ENCODE measurements at places on chromosomes 2 and 18.

DNA sequence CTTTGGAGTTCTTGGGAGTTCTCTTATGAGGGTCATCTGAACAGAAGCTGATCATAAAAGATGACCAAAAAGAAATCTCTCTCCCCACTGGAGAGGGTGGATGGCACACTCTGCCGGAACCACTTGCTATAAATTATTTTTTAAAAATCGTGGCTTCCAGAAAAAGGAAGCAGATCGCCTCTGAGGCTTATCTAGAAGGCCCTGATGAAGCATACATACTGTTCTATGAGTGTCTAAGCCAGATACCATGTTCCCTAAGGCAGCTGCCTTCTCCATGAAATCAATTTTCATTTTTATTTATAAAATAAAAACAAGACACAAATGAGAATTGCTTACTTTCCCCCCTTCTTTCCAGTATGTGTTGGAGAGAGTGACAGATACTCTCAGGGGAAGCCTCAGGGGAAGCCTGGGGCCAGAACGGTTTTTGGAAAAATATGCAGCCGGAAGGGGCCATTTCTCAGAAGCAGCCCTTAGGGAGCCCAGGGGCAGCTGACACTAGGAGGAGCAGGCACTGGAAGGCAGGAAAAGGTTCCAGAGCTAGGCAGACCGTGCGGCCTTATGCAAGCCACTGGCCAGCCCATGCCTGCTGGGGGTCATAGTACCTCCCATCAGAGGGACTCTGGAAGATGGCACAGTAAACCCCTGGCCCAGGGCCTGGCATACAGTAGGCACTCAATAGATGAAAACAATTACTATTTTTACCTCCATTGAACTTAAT, 130.6 kb downstream of the CABLES1 start:
- DNase-seq: no peak

DNA sequence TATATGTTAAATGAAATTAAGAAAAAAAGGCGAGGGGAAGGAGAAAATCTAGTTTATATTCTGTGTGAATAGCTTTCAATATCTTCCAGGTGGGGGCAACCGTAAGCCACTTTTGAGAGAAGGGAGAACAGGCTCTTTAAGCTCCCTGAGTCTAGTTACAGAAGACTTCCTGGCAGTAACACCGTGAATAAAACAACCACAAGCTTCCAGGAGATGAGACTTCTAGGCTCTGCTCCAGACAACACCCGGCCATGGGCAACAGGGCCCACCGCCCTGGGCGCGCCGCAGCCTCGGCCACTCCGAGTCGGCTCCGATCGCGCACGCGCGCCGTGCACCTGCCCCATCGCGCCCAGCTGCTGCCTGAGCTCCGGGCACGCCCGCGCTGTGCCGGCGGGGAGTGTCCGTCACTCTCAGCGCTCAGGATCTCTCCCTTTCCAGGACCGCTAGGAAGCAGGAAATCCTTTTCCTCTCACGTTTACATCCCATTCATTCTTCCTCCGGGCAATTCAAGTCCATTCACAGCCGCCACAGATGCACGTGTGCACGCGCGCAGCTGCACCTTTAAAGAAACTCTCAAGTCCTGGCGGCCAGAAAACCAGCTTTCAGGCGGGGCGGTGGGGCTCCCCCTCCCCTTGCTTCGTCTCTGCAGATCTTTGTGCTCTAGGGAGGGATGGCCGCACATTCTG, 19.4 kb upstream of the PAX3 start:
- peak; percentile 51 for DNase-seq

- DNase-seq: peak; percentile 13
Observed at GRCh38 chr18:74342416-74343043, 26.9 kb downstream of the C18orf63 start.

GRCh38 chr2:64260093-64260803, 116.0 kb upstream of the PELI1 start:
- no peak for DNase-seq

GRCh38 chr2:223418131-223418530, 184.0 kb downstream of the SCG2 start:
- no peak for DNase-seq

- no peak for DNase-seq
Observed at GRCh38 chr18:74928194-74928968, 280.6 kb downstream of the PTGR3 start.

DNA sequence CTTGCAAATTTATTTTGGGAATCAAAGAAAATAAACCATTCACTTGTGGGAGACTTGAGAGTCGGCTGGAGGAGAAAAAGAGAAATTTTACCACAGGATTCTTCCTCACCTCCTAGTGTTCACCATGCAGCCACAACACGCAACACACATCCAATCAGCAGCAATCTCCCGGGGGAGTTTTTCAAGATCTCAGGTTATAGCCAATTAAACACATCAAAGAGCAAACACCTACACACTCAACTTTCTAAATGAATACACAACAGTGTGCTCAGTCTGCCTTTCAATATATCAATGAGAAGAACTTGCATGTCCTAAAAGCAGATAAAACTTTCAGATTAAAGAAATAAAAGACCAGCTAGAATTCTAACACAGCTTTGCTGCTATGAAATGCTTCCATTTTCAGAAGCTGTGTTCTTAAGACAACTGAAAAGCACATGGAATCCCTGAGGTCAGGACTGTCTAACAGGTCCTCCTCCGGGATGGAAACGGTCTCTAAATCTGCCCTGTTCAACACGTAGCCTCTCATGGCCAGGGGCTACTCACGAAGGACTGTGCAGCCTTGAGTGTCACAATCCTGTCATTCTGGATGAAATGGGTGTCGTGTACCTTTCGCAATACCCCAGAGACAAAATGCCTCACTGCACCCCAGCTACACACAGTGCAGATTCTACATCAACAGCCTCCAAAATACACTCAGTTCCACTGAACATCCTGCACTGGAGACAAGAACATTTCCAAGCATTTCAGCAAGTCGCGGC, 84.2 kb downstream of the ZNF516 start:
- no peak for DNase-seq

DNA sequence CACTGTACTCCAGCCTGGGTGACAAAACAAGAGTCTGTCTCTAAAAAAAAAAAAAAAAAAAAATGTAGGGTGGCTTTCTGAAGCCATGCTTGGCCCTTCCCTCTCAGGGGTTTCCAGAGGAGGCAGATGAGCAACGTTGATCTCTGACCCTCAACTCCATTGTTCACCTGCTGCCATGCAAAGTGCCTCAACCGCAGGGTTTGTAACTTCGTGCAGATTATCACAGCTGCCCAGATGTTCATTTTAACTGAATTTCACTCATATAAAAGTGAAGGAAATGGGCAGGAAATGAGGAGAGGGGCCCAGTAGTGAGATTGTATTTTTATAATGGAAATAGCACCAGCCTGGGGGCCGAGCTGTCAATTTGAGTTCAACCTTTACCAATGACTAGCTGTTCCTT, 14.9 kb upstream of the B3GNT2 start:
- no peak for DNase-seq

- DNase-seq: no peak
Observed at GRCh38 chr2:10914272-10914693, 2.5 kb downstream of the KCNF1 start.

GRCh38 chr2:144519934-144520731, at the start of gene ZEB2:
TSS of gene ZEB2 (minus strand) at chr2:144520119. CDS start at chr2:144517350, 2,769 bp downstream.
- peak; percentile 43 for DNase-seq

- DNase-seq: no peak
Observed at GRCh38 chr2:118982039-118982438, 40.0 kb downstream of the MARCO start.

GRCh38 chr18:58578321-58578720, 50.6 kb downstream of the ALPK2 start:
- no peak for DNase-seq

DNA sequence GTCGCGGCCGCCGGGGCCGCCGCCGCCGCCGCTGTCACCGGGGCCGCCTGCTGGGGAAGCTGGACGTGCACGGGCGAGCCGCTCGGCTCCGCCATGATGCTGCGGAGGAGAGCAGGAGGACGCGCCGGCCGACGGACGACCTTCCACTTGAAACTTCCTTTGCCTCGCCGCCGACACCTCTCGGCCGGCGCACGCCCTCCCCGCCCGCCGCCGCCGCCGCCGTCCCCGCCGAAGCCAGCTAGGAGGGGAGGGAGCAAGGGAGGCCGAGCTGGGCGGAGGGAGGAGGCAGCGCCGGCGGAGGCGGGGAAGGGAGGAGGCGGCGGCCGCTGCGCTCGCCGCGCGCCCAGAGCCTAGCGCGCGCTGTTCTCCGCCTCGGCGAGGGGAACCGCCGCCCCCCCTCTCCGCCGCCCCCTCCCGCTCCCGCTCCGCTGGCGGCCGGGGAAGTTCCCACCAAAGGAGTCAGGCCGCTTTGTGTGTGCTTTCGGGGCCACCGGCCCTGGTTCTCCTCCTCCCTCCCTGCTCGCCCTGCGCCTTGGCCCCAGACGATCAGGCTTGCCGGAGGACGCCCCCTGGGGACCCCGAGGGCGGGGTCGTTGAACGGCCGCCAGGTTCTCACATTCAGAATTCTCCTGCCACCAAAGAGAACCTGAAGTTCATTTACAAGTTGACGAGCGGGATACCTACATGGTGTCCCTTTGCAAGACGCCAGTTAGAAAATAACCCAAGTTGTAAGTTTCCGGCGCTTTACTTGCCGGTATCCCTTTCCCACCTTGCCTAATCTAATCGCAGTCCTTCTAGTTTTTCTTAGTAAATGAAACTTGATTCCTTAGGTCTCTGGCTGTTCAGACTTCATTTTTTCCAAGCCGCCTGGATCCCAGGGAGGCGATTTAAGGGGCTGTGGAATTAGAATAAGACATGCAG, at the start of gene STK39:
TSS of gene STK39 (minus strand) at position 255 of the 921 bp plus-strand sequence. CDS start at position 95, 160 bp downstream.
- DNase-seq: peak; percentile 80

DNA sequence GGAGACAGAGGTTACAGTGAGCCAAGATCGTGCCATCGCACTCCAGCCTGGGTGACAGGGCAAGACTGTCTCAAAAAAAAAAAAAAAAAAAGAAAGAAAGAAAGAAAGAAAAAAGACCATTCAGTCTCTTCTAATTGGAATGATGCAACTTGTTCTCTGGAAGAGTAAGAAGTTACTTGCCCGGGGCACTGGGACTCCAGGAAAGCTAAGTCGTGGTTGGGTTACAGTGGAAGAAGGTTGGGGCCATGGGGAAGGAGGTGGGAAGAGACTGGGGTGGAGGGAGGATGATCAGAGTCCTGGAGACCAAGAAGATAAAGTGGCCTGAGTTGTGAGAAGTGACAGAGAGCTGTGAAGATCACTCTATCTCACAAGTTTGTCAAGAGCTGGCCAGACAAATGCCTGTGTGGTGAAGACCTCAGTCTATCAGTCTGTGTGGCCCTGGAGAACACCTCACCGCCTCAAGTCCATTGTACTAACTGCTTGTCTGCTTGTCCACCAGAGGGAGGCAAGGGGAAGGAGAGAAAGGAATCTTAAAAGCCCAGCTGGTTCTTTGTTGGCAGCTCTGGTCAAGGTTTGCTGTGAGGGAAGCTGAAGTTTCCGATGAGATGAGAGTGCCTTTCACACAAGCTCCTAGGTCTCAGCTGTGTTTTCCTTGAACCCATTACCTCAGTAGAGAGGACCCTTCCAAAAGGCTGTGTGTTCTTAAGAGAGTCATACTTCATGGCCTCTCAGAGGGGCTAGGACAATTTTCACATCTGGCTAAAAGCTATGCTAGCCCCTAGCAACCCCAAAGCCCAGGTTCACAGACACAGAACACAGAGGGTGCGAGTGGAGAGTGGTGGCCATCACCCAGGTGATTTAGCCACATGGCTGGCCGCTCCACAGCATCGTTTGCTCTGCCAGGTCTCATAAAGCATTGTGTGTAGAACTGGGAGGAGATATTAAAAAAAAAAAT, 72.0 kb upstream of the TMEM178A start:
- no peak for DNase-seq

- no peak for DNase-seq
Observed at GRCh38 chr18:24027156-24027827, 12.7 kb downstream of the TTC39C start.

DNA sequence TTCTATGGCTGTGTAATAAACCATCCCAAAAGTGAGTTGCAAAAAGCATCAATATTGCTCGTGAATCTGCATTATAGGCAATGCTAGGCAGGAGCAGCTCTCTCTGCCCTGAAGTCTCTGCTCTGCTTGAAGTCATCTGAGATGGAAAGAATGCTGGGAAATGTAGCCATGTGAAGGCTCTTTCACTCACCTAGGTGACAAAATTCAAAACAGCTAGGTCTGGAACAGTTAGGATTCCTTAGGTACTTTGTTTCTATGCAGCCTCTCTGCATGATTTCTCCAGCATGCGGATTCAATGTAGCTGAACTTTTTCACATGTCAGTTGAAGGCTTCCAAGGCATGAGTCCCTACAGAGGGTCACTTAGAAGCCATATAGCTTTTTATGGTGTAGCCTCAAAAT, 1383.7 kb downstream of the LRP1B start:
- no peak for DNase-seq

GRCh38 chr2:197182668-197183067, 127.9 kb downstream of the ANKRD44 start:
- no peak for DNase-seq

- no peak for DNase-seq
Observed at GRCh38 chr2:8571792-8572499, 109.9 kb upstream of the ID2 start.

DNA sequence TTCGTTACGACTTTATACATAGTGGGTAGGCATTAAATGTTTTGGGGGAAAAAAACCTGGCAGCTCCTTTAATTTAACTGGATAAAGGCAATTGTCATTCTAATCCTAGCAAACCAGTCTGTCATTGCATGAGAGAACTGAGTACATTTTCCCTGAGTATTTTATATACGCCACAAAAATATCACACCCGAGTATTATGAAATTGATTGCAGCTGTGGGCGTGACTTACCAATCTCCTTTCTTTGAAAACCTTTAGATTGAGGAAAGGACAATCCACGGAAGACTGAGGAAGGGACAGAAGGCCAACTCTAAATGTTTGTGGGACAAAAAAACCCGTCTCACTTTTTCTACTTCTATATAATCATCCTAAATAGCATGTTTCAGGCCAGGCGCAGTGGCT, 9.0 kb downstream of the TM4SF20 start:
- DNase-seq: no peak

DNA sequence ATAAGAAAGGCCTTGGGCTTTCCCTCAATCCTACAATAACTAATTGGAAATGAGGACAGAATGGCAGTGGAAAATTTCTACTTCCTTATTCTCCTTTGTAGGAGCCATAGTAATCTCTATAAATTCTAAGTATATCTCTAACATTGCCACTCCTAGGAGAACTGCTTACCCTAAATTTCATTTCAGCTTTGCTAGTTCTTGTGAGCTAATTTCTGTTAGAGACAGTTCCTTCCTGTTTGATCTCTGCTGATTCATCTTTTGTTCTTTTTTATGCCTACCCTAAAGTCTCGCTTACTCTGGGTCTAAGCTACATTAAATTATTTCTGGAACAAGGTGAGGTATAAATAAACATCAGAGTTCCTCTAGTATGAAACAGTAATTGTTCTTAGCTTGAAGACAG, 25.7 kb downstream of the ABHD3 start:
- no peak for DNase-seq

- DNase-seq: no peak
Observed at GRCh38 chr2:192471982-192472381, 277.2 kb upstream of the TMEFF2 start.

DNA sequence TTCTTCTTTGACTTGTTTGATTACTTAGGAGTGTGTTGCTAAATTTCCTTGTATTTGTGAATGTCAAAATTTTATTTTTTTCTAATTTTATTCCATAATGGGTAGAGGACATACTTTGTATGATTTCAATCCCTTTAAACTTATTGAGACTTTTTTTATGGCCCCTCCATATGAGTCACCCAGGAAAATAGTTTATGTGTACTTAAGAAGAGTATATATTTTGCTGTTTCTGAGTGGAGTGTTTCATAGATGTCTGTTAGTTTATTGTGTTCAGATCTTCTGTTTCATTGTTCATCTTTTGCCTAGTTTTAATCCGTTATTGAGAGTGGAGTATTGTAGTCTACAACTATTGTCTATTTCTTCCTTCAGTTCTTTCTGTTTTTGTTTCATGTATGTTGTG, 81.9 kb downstream of the EPB41L5 start:
- no peak for DNase-seq
